NCI-H526 treated with DMSO at 0.1 percent for 48 hours (cell line): ENCODE measurements at places on chromosomes 1 and 21.

DNA sequence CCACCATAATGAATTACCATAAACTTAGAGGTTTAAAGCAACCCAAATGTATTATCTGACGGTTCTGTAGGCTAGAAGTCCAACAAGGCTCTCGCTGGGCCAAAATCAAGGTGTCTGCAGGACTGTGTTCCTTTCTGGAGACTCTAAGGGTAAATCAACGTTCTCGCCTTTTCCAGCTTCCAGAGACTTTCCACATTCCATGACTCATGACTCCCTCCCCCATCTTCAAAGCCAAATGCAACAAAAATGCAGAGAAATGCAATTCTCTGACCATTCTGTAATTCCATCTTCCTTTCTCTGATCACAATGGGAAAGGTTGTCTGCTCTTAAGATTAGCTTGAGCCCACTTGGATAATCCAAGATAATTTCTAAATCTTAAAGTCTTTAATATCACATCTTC lies 287.1 kb downstream of the LTN1 start:
- no peak for DNase-seq

- no peak for DNase-seq
These were observed 2.1 kb downstream of the CAPZB start for GRCh38 chr1:19483261-19483660.

- DNase-seq = no peak
These were observed 12.5 kb downstream of the CYYR1 start for GRCh38 chr21:26560612-26561011.

DNA sequence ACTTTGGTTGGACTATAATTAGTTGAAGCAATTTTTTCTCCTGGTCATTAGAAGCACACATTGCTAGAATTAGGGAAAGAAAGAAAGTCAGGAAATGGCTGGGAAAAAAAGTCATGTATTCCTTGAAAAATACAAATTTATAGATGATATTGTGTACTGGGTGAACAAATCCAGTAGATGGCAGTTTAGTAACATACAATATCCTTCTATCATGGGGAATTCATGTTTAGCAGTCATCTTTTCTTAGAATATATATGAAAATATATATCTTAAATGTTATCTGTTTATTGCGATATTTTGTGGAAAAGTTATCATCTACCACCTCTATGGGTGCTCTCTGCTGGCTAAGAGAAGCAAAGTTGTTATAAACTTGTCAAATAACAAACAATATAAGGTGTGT lies 13.1 kb upstream of the ZRANB2 start:
- DNase-seq = no peak

DNA sequence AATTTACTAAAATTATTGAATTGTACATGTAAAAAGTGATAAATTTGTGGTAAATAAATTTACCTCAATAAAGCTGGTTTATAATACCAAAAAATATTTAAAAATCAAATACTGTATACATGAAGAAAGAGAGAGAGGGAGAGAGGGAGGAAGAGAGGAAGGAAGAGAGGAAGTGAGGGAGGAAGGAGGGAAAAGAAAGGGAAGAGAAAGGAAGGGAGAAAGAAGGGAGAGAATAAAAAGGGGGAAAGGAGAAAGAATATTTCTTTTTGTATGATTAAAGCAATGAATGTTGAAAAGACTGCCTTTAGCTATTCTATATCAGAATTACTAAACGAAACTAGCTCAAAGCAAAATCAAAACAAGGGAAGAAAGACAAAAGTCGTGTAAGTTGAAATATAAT lies 150.0 kb downstream of the LRIG2 start:
- no peak for DNase-seq

- DNase-seq = no peak
These were observed 202.0 kb downstream of the GABPA start for GRCh38 chr21:25936776-25937175.

GRCh38 chr1:206727981-206728696 lies 42.4 kb upstream of the IL19 start:
- no peak for DNase-seq

GRCh38 chr1:47809301-47810084 lies 187.7 kb downstream of the TRABD2B start:
- no peak for DNase-seq

DNA sequence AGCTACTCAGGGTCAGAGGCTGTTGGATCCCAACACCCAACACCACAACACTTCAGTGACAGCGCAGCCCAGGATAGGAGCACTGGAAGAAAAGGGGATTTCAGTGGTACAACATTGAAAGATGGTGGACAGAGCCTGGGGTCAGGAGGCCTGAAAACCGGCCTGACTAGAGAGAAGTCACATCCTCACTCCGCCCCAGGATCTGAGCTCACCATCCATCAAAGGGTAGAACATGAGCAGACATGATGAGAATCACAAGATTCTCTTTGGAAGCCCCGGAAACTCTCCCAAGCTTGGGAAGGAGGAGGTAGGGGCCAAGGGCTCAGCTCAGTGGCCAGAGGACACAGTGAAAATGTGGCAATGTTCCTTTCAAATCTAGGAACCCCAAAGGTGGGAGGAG lies 271.3 kb downstream of the NPHP4 start:
- DNase-seq = no peak

- DNase-seq = no peak
These were observed 91.8 kb downstream of the KCNN3 start for GRCh38 chr1:154778275-154778674.

- no peak for DNase-seq
These were observed 118.9 kb downstream of the ATF6 start for GRCh38 chr1:161885003-161885402.

DNA sequence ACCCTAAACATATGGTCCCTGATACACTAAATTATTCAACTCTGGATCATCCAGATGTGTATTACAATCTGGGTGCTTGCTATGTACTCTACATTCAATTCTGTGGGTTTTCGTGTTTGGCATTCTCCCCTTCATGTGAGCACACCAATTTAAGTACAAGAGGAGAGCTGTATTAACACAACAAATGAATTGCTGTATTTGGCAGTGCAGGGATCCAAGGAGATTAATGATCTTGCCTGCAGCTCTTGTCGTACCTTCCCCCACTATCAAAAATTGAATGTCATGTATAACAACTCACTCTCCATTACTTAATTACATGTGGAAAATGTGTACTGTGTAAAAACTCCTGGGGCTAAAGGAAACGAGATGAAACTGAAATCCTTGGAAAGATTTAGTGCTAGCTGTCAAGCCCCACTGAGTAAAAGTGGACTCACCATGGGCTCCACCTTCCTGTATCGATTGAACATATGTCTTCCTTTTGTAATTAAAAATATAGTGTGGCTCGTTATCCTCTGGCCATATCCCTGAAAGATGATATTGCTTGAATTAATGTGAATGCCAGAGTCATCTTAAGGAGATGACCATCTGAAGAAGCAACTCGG lies 172.2 kb upstream of the L1TD1 start:
- no peak for DNase-seq

DNA sequence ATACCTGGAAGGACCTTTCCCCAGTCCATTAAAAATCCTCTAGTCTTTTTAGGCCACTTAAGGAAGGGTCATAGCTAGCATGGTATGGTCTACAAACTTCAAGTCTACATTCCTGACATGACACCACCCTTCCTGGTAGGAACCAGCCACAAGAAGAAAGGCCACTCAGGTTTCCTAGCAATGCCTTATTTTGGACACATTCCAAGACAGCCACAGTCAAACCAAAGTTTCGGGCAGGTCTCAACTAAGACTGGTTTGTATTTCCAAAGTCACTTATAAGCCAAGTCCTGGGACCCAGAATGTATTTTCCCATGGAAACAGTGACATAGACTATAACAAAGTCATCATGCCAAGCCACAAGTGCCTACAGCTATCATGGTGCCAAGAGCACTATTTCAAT lies 50.6 kb upstream of the SLC44A3 start:
- DNase-seq = no peak
